Stimulated activated CD4-positive, alpha-beta T cell treated with anti-CD3 and anti-CD28 coated beads, Interleukin-12 subunit alpha, Interleukin-12 subunit beta, amount 100 ng/mL, for 4 hours (primary cell): ENCODE measurements at places on chromosomes 1 and 21.
A peak's percentile ranks its signal among the peaks of the same experiment; 100 is the strongest.

DNA sequence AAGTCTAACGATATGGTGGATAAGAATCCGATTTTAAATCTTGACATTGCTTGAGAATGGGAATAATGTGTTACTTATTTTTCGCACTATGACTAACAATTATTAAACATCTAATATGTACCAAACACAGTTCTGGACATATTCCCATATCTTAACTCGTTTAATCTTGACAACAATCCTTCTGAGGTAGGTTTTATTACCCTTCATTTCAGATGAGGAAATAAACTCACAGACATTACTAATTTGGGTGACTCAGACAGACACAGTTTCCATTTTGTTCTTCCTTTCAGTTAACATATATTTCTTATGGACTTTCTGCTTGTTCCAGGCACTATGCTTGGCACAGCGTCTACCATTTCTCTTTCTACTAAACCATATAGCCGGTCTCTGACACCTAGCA, 244.8 kb downstream of the SMYD3 start:
- DNase-seq: no peak

DNA sequence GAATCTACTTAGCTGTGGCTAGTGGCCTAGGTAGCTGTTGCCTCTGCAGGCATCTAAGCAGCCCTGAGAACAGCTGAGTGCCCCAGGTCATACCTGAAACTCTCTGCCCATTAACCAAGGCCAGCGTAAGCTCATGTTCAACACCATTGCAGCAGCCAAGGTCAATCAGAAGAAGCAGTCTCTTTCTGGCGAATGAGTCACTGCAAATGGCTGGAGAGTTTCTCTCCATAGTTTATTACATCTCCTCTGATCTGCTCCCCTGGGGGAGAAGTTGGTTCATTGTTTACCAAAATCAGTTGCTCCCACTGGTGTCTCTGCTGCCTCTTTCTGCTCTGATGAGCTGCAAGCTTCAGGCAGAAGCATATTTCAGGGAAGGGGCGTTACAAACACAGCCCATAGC, 6.9 kb upstream of the BCL9 start:
- DNase-seq: no peak

DNA sequence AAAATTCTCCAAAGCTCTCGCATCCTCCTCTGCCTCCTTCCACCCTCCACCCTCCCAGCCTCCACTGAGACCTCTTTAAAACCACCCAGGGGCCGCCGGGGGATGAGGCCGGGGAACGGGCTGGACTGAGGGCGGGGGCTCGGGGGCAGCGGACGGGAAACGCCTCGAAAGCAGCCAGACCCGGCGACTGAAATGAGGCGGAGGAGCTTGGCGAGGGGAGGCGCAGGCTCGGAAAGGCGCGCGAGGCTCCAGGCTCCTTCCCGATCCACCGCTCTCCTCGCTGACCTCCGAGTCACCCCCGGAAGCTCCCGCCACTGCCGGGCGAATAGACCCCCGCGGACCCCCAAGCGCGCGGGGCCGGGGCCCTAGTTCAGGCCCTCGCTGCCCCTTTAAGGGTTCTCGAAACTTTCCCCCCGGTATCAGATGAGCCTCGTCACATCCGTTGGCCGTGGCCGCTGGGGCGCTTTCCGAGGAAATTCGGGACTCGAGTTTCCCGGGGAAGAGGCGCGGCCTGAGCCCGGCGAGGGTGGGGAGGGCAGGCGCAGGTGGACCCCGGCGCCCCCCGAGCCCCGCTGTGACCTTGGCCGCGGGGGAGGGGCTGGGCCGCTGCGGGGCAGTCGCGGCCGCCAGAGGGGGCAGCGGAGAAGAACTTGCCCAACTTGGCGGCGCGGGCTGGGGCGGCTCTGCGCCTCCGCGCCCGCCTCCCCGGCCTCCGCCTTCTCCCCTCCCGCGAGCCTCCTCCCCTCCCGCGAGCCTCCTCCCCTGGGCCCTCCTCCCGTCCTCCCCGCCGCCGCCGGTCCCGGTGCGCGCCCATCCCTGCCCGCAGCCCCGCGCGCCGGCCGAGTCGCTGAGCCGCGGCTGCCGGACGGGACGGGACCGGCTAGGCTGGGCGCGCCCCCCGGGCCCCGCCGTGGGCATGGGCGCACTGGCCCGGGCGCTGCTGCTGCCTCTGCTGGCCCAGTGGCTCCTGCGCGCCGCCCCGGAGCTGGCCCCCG, at the start of gene BACE2:
BACE2 (plus strand) TSS at position 813 of the 995 bp plus-strand sequence; CDS start at position 917, 104 bp downstream.
- DNase-seq: peak; percentile 42

DNA sequence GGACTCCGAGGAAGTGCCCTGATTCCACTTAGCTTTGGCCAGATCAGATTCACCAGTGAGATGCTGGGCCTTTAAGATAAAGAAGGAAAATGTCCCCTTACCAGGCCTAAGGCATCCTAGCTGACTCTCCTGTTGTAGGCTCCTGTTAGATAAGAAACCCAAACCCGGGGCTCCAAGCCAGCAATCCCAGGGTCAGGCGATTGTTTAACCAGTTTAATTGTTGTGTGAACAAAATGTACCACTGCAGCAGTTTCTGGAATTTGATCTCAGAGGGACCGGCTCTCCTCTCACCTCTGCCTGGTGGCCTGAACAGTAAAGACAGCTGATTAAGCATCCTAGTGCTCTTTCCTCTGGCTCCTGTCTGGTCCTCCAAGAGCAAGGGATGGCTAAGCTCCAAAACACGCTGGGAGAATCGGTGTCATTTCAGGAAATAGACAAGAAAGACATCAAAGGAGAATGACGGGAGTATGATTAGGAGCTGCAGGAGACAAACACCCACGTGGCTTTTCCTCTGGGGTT, 9.3 kb upstream of the KLHDC8A start:
- DNase-seq: no peak

GRCh38 chr1:56852476-56852875, 2.1 kb upstream of the C8A start:
- DNase-seq: no peak

GRCh38 chr1:223641523-223642039, 23.9 kb downstream of the CAPN8 start:
- DNase-seq: no peak

DNA sequence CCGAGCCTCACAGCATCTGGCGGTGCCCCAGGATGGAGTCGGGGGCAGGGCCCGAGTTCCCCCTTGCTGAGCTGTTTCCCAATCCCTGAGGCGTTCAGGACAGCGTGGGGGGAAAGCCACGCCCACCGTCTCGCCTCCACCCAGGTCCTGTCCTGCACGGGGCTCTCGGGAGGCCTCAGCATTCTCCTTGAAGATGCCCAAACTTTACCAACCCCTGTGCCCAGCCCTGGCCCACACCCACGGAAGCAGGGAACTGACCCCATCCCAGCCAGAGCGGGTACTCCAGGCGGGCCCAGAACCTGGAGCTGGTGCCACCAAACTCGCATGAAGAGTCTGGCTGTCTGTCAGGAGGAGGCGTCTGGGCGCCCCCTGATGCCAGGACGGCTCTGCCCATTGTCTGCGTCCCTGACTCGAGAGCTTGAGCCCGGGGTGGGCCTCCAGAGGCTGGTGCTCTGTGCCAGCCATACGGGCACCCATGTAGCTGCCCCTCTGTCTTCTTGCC, 35.3 kb upstream of the POFUT2 start:
- no peak for DNase-seq

GRCh38 chr1:74584185-74584584, 71.8 kb upstream of the LRRC53 start:
- DNase-seq: no peak

DNA sequence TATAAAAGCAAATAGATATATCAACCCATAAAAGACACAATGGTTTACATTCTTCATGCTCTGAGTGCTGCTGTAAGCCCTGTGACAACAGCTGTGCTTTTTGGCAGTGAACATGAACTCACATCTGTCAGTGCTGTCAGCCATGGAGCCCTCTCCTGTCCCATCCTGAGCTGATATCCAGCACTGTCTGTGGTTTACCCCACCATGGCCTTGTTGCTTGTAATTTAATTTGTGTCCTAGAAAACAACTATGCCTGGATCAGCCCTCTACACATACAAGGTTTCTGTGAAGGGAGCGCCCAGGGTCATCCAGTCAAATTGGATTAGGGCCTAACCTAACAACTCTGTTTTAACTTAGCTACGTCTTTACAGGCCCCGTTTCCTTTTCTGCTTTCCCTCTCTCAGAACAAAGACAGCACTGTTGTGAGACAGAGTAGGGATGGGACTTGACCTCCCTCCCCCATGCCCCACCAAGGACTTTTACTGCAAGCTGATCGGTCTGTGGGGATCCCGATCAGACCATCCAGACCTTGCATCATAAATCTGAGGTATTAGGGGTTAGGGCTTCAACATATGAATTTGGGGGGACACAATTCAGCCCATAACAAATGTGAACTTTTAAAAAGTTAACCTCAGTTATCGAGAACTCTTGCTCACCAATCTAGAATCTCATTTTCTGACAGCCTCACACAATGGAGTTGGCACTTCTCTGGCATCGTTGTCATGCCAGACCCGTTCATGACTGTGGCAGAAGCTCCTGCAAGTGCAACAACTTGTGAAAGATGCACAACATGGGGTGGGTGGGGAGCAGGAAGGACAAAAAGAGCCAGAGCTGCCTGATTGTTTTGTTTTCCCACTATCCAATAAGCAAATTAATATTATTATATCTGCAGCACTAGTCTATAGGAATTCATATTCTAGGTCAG, 16.4 kb upstream of the SLC44A3 start:
- DNase-seq: no peak

- no peak for DNase-seq
Measured at GRCh38 chr1:234975941-234976860, 152.4 kb downstream of the TOMM20 start.

GRCh38 chr1:227952374-227953021, 4.8 kb upstream of the WNT9A start:
- DNase-seq: no peak

DNA sequence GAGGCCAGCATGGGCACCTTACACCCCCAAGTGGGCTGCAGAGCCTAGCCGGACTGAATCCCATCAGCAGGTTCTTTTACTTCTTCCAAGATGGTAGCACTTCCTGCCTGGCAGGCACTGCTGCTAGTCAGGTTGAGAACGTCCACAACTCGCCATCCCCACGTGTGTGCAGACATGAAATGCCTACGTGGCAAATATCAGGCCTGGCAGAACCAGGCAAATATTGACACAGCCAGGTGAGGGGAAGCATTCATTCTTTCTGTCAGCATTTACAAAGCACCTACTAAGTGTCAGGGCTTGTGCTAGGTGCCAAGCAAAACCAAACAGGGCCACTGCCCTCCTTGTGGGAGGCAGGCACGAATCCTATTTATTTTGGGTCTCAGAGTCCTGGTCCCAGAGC, 52.3 kb upstream of the SIM2 start:
- DNase-seq: no peak

GRCh38 chr1:97038410-97038809, 316.8 kb downstream of the PTBP2 start:
- no peak for DNase-seq

GRCh38 chr1:207089627-207090355, 1.1 kb downstream of the C4BPB start:
- DNase-seq: no peak

DNA sequence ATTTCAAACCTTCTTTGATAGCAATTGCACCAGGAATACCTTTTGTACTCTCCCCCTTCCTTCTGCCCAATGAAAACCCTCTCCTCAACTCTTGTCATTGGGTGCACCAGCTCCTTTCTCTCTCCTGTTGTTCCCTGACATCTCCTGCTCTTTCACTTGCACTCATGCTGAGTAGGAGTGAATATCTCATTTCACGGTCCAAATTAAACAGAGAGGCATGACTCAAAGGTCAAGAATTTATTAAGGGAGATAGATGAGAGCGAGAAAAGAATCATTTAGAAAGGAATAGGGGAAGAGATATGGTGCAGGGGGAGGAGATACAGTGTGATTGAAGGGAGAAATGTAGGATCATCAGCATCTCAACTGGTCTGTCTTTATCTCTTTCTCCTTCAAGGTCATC, 22.1 kb downstream of the AIM2 start:
- DNase-seq: no peak

DNA sequence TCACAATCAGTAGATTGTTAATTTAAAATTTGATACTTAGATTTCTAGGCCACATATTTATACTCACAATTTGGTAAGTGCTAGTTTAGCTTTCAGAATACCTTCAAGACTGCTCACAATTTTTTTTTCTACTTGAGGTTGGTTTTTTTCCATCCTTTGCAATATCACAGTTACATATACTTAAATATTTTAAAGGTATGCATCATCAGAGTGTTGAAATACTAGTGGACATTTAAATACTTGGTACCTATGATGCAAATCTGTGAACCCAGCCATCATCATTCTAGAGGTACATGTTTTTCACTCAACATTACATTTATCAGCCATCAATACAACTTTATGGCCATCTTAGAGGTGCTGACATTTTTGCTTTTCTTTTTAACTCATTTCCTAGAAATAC, 6.2 kb upstream of the LRRC40 start:
- no peak for DNase-seq

- DNase-seq: no peak
Measured at GRCh38 chr1:58469016-58469415, 77.5 kb downstream of the OMA1 start.

- no peak for DNase-seq
Measured at GRCh38 chr1:162561616-162562469, at the start of gene UAP1. Gene UAP1 (plus strand): TSS chr1:162561722. CDS start chr1:162566069, 4,347 bp downstream.

GRCh38 chr1:185314411-185314810, 2.6 kb downstream of the IVNS1ABP start:
- DNase-seq: no peak

DNA sequence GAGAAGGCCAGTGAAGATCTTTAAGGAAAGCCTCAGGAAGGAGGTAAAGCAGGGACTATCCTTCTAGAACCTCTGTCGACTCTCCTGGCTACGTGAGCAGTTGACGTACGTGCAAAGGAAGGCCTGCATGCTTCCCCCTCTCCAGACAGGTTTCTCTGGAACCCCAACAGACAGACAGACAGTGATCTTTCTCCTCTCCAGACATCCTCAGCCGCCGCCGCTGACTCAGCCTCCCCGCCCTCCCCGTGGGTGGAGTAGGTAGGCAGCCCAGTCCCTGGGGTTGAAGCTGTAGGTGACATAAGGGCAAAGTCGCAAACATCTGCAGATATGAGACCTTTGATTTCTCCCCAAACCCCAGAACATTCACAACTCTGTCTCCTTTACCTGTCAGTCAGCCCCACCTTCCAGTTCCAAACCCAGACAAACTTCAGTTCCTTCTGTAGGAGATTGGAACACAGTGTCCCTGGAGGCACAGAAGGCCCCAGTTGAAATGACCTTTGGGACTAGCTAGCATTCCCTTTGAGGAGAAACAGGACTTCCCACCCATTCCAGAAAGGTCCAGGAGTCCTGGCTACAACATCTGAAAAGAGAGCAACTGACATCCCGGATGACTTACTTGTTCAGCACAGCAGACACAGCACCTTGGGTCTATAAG, 146.0 kb upstream of the JUN start:
- peak; percentile 58 for DNase-seq

GRCh38 chr1:161172776-161173376, 4.4 kb downstream of the B4GALT3 start:
- DNase-seq: no peak

- DNase-seq: no peak
Measured at GRCh38 chr1:69073176-69073575, 494.5 kb upstream of the LRRC7 start.

DNA sequence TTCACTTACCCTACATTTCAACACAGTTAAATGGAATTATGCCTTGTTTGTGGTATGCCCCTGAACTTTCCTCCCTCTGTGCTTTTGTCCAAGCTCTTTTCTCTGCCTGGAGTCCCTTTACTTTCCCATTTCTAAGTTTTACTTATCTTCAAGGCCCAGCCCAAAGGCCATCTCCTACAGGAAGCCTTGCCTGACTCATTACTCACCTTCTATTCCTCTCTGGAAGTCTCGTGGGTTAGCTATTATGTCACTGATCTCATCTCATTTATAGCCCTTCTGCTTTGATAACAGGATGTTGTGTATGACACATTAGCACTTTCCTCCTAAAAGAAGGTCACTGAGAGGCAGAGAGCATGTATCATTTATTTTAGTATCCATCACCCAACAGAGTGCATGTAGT, 78.8 kb upstream of the CD1D start:
- no peak for DNase-seq

- DNase-seq: no peak
Measured at GRCh38 chr1:177172866-177173265, 2.1 kb downstream of the BRINP2 start.
